ENCODE measurements at places on chromosomes 5 and 9.

- no peak for DNase-seq
These were observed 88.1 kb downstream of the KDM4C start for GRCh38 chr9:6845880-6846279.

- no peak for DNase-seq
These were observed 33.9 kb downstream of the RAD23B start for GRCh38 chr9:107316795-107317661.

DNA sequence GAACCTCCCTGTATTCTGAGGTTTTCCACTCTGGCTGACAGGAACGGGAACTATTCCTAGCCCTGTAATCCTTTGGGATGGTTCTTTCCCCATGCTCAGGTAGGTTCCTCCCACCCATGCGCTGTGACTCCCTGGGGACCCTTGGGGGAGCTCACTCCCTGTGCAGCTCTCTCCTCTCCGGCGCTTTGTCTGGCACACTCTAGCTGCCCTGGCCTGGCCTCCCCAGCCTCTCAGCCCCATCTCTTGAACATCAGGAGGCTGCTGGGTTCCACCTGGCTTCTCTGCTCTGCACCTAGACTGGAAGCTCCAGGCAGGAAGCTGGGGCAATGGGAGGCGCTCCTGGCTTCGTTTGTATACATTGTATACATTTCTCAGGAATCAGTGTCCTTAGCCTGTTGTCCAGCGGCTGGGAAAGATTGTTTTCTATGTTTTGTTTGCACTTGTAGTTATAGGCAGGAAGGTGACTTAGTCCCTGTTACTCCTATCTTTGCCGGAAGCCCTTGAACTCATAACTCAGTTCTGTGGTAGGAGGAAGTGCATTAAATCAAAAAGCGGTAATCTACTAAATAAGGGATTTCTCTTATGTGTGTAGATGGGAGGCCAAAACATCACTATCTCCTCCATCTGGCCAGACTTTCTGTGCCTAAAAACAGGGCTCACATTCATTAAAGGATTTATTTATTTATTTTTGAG is 20.4 kb downstream of the SLC25A25 start:
- no peak for DNase-seq

DNA sequence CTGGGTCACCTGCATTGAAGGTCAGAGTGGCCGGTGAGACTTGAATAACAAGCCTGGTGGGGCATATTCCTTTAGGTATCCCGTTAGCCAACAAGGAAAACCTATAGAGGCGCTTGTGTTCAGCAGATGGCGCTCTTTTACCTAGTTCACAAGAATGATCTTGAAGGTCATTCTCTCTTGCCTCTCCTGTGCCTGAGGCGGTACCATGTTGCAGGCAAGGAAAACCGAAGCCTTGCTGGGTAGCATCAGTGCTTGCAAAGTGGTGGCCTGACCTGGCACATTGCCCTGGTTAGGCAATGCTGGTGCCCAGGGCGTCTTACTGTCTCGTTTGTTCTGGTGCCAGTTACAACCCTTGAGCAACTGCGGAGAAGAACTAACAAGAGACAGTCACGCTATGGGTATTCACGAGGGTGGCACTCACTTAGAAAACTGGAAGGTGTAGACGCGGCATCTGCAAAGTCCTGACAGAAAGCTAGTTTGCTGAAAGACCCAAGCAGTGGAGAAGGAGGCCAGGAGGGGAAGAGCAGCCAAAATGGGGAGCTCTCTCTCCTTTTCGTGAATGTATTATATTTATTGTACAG is 56.7 kb downstream of the AOPEP start:
- DNase-seq, result peak; percentile 19

- no peak for DNase-seq
These were observed 113.0 kb upstream of the PCA3 start for GRCh38 chr9:76651119-76651705.

DNA sequence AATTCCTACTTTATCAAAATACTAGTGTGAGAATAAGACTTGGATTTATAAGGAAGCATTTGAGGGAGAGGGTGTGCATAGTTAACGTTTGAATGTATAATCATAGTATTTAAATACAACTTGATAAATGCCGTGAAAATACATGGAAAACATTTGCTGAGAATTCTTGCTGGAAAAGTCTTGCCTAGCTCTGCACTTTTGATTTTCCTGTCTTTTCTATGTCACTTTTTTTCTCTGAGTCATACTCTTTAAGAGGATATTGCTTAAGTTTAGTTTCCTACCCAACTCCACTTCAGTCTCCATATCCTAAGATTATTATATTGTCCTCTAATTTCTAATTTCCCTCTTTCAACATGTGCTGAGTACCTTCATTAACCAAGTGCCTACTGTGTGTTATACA is 616.6 kb upstream of the SEMA6A start:
- no peak for DNase-seq

DNA sequence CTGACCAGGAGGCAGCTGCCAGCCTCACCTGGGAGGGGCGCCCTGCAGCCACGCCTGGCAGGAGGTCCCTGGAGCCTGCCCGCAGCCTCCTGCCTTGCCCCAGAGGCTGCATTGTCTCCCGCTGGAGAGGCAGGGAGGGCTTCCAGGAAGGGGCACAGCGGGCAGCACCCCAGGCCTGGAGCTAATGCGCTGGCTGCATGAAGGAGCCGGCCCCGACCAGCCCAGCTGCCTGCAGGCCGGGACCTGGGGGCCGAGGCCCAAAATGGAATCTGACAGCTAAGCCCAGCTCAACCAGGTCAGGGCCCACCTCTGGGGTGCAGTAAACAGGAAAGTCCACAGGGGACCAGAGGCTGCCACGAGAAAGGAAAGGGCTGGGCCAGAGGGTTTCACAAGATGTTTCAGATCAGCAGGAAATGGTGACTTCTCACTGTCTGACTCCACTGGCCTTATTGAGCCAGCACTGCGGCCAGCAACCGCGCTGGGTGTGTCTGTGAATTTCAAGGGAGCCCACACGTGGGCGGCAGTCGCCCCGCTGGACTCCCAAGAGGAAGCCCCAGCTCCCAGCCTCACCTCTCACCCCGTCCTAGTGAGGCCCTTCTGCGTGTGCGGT is 18.6 kb upstream of the NOTCH1 start:
- DNase-seq, result no peak

DNA sequence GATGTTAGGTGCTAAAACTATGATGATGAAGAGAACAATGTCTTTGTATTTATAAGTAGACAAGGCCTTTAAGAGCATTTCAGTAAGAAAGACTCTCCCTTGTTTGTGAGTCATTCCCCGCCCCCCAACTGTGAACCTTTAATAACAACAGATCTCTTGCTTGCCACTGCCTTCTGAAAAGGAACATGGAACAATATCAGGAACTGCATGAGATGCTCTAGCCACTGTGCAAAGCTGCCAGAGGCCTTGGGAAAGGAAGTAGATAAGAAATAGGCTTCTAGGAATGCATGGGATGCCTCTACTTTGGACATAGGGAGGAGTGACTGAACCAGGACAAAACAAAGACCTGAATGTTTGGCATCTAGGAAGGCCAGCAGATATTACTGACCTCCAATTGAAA is 296.1 kb upstream of the MPDZ start:
- no peak for DNase-seq

GRCh38 chr9:112849363-112849922 is 41.2 kb downstream of the SLC46A2 start:
- no peak for DNase-seq

GRCh38 chr5:168171901-168172759 is 119.3 kb upstream of the WWC1 start:
- DNase-seq, result no peak

- DNase-seq, result no peak
These were observed 105.3 kb downstream of the UBAP2 start for GRCh38 chr9:33943389-33943788.

DNA sequence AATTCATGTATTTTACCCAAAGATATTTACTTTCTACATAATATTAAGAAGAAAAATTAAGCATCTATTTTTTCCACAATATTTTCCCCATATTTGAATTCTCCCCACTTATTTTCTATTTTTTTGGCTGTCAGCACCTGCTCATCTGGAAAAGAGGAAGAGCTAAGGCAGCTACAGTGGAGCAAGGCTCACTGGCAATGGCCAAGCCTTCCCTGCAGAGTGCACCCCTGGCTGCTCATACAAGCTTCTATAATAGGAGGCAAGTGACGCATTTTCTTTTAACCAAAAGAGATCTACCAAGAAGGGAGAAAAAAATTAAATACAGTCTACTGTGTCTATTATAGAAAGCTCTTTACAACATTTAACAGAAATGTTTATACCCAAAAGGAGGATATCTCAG is 72.5 kb downstream of the AUH start:
- no peak for DNase-seq

DNA sequence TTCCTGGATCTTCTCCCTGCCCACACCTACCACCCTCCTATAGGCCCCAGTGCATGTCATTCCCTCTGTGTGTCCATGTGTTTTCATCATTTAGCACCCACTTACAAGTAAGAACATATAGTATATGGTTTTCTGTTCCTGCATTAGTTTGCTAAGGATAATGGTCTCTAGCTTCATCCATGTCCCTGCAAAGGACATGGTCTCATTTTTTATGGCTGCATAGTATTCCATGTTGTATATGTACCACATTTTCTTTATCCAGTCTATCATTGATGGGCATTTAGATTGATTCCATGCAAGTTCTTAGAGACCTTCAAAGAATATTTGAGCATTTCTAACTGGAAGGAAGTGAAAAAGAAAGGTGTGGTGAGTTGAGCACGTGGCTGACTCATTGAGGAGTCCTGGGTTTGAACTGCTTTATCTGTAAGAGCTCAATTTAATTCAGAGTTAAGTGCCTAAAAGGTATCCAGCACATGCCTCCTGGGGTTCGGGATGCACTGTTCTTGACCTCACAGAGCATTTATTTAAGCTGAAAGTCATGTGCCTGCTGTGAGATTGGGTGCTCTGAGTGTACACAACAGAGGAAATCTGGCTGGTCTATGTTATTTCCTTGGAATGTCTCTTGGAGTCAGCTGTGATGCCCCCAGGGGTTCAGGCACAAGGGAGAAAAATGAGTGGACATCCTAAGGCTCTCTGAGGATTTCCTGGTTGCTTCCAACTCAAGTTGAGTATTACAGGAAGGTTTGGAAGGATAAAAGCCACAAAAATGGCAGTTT is 56.4 kb downstream of the SH3GL2 start:
- no peak for DNase-seq

GRCh38 chr9:136616948-136617695 is 45.6 kb upstream of the EGFL7 start:
- DNase-seq, result no peak

- no peak for DNase-seq
These were observed 3.1 kb downstream of the TMEM252 start for GRCh38 chr9:68537616-68537880.

DNA sequence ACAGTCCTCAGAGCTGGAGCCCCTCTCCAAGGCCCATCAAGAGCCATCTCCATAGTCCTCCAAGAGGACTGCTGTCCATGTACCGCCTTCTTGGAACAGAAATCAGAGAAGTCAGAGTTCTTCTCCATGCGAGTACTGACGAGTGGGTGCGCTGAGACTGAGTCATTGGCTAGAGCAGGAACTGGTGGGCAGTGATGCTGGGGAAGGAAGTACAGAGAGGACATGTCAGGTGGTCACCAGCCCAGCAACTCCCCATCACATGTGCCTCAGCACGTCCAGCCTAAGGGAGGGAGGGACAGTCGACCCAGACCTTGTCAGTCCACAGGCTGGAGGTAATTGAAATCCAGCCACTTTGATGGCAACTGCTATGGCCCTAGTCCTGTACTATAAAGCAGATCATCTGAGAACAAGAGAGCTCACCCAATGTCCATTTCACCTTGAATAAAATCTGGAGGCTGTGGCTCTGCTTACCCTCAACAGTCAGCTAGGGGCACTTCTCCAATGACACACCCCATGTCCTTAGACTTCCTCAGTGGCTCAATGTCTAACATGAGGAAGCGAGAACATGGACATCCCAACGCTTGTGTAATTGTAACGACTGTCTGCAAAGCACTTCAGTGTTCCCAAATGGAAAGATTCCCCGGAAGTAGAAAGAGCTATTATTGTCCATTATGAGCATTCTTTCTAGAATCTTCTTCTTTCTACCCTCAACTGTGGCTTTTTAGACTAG is 15.0 kb upstream of the FBP1 start:
- no peak for DNase-seq

- no peak for DNase-seq
These were observed 40.7 kb downstream of the ACOT12 start for GRCh38 chr5:81353189-81353588.

- no peak for DNase-seq
These were observed 479.0 kb downstream of the CYLC2 start for GRCh38 chr9:103474156-103474555.

DNA sequence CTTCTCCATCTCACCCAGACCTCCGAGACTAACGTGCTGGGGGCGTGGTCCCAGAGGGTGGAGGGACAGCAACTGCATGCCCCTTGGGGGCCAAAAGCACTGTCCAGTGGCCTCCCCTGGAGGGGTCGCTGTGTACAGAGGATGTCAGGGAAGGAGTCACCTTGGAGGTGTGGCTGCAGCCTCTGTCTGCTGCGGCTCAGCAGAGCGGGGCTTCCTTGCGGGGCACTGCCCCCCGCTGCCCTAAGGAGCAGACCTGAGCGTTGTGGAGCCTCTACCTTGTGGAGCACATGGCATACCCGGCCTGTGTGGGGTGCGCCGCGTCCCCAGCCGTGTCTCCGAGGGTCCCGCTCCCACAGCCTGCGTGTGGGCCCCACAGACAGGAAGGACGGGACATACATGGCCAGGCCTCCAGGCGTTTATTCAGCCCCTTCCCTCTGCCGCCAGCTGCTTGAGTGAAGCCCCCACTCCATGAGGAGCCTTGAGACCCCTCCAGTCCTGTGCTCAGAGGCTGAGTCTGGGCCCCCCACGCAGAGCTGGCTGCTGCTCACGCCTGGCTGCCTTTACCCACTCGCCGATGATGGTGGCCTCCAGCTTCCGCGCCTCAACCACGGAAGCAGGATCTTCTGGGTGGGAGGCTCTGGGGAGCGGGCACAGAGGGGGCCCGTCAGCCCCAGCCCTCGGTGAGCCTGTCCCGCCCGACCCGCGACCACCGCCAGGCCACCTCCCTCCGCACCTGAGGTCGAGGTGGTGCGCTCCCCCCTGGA is 4.2 kb downstream of the DPP7 start:
- no peak for DNase-seq

- no peak for DNase-seq
These were observed 187.2 kb upstream of the PANK3 start for GRCh38 chr5:168766426-168766700.

DNA sequence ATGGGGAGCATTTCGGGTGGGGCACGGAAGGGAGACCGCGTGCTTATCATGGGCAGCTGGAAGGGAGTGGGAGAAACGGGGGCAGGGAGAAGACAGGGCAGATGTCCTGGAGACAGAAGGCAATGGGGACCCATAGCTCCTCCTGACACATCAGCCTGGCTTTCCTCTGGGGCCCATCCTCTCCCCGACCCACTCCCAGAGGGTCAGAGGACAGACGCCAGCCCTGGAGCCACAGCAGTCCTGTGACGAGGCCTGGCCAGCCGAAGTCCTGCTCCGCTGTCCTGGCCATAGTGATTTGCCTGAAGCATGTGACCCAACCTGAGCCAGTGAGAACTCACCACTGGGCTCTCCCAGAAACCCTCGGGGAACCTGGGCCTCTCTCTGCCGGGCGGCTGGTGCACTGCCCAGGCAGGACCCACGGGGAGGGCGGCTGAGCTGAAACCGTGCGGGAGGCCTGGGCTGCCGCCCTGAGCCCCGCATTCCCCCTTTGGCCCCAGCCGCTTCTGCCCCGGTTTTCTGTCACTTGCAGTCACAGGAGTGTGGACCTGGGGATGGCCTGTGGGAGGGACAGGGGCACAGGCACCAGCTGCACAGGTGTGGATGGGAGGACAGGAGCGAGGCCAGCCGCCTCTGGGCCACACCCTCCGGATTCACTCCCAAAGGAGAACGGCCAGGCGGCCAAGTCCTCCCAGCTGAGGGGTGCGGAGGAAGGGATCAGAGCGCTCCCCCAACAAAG is 19.8 kb downstream of the ADAMTS2 start:
- DNase-seq, result no peak

- DNase-seq, result no peak
These were observed 154.1 kb downstream of the EFNA5 start for GRCh38 chr5:107516452-107517184.

- DNase-seq, result no peak
These were observed 14.6 kb upstream of the INPP5E start for GRCh38 chr9:136454026-136454796.
